Naive thymus-derived CD8-positive, alpha-beta T cell (primary cell): ENCODE measurements at places on chromosomes 6 and 20. TPM values are rescaled to one million over a fixed set of nuclear protein-coding genes. Genes with fewer than 3 reads are reported as not detected.

DNA sequence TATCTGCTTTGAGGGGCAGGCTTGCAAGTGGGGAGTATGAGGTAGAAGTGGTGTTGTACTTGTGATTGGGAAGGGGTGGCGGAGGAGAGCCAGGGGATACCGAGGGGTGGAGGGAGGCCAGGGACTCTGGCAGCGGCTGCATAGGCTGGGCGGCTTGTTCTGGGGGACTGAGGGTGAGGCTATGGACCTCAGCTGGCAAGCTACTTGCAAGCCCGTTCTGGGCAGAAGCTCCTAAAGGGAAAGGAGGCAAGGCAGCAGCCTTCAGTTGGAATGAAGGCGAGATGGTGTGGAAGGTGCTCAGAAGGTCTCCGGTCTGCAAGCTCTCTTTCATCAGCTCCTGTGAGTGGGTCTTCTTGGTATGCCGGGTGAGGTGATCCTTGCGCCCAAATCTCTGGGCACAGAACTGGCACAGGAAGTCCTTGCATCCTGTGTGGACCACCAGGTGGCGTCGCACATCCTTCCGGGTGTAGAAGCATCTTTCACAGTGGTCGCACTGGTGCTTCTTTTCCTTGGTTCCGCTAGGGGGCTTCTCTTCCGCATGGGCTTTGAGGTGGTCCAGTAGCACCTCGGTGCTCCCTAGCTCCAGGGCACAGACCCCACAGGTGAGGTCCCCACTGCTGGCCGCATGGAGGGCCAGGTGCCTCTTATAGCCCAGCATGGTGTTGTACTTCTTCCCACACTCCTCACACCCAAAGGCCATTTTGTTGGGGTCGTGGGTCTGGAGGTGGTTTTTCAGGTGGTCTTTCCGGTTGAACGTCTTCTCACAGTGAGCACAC is 66.0 kb downstream of the PLAGL1 start:
- H3K36me3 ChIP-seq = peaks cover under 1% of the 10 kb centered on the region
- H3K4me3 ChIP-seq = no peak overlapping the region
- H3K27me3 ChIP-seq = no peaks in the 10 kb centered on the region
- DNase-seq = peak; percentile 54
- H3K4me1 ChIP-seq = peaks cover 3% of the 10 kb centered on the region

- peaks cover 13% of the 10 kb centered on the region for H3K36me3 ChIP-seq
- no peak overlapping the region for H3K4me3 ChIP-seq
- no peaks in the 10 kb centered on the region for H3K27me3 ChIP-seq
- no peak for DNase-seq
- H3K27ac ChIP-seq = no peak overlapping the region
- H3K4me1 ChIP-seq = peaks cover 15% of the 10 kb centered on the region
Observed at GRCh38 chr6:170344631-170345576, 38.3 kb downstream of the FAM120B start.

DNA sequence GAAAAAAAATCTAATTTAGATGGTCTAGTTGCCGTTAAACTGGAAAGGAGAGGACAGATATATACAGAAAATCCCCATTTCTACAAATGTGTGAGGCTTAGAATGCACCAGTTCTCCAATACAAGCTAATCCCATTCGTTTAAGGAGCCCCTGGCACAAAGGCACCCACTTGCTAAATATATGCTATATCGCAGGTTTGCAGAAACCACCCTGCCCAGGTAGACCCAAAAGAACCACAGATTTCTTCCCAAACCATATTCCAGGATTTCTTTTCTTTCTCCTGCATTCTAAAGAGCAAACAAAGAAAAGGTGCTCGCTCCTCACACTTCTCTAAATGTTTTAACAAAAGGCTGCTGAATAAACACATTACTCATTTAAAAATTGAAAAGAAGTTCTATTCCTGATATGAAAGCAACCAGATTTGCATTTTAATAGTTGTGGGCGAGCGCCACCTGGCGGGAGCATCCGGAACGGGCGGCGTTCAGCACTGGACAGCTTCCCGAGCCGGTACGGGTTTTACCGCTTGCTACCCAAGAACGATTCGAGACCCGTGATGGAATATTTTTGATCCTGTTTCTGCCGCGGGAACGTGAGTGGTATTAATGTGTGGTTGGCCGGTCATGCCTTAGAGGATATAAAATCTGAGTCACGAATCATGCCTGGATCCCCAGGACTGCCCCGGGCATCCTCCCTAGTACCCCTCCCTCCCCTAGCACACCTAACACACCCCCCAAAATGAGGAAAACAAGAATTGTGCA is 2.1 kb downstream of the PTPRT start:
- H3K27ac ChIP-seq = no peak overlapping the region
- no peak overlapping the region for H3K4me3 ChIP-seq
- H3K36me3 ChIP-seq = no peaks in the 10 kb centered on the region
- peaks cover 29% of the 10 kb centered on the region for H3K27me3 ChIP-seq
- peak; percentile 35 for DNase-seq

DNA sequence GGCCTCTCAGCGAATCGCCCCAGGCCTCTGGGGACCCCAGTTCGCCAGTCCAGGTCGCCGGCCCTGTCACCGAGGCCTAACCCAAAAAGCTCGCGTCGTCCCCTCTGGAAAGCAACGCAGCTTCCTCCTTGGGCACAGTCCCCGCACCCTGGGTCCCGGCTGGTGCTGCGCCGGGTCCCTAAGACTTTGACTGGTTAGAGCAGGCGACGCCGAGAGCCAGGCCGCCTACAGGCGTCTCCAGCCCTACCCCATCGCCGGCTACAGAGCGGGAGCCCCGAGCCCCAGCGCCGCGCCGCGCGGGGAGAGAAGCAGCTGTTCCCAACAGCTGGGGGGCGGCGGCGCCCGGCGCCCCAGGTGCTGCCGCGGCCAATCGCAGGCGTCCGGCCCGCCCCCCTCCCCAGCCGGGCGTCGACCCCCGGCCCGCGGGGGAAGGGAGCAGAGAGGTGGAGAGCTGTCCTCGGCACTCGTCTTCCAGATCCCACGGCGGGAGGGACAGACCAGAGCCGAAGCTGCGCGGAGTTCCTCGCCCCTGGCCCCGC is 540 bp upstream of the RBM24 start:
- H3K36me3 ChIP-seq = no peaks in the 10 kb centered on the region
- H3K4me1 ChIP-seq = peaks cover 6% of the 10 kb centered on the region
- H3K4me3 ChIP-seq = peak overlapping the region; percentile 15

DNA sequence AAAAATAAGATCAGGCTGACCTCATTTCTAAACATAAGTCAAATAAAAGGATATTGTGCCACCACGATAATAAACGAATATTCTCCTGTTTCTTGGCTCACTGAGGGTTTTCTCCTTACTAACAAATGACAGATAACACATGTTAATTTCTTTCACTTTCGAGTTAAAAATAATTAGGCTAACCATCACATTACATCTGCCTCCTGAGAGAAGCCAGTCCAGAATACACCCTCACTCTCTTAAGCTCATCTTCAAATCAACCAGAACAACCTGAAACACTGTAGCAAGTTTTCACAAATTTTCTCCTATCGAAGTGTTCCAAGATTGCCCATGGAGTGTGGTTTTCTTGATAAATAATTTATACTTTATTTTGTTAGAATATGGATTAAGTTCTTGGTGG is 1285.6 kb upstream of the EYS start:
- no peaks in the 10 kb centered on the region for H3K4me1 ChIP-seq
- no peak overlapping the region for H3K4me3 ChIP-seq
- DNase-seq = no peak

DNA sequence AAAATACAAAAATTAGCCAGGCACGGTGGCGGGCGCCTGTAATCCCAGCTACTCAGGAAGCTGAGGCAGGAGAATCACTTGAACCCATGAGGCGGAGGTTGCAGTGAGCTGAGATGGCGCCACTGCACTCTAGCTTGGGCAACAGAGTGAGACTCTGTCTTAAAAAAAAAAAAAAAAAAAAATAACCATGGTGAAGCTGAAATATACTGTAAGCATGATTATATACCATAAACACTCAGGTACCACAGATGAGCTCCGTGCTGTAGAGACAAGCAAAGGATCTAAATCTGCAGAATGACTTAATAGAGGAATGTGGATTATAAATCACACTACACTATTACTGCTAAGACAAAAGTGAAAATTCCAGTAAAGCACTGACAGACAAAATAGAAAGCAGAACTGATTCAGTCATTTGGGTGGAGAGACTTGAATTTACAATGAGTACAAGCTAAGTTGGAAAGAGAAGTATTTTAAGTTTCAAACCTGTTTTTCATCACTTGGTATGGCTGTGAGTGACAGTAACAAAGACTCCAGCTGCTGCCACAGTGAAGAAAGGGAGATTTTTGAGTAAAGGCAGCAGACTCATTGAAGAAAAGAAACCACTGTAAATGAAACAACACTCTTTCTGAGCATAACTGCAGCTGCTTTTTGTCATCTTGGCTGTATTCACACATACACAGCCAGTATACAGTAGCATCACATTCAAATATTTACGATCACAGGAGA is 322.1 kb downstream of the RNGTT start:
- no peak for DNase-seq
- H3K36me3 ChIP-seq = no peaks in the 10 kb centered on the region
- peaks cover 9% of the 10 kb centered on the region for H3K4me1 ChIP-seq

GRCh38 chr6:155645325-155645724 is 189.7 kb upstream of the NOX3 start:
- H3K4me1 ChIP-seq = peaks cover 8% of the 10 kb centered on the region
- H3K27me3 ChIP-seq = no peaks in the 10 kb centered on the region
- no peak for DNase-seq

GRCh38 chr20:51943761-51944160 is 141.4 kb upstream of the SALL4 start:
- H3K4me1 ChIP-seq = no peaks in the 10 kb centered on the region
- H3K27ac ChIP-seq = no peak overlapping the region
- peaks cover 2% of the 10 kb centered on the region for H3K27me3 ChIP-seq
- no peak for DNase-seq

- no peaks in the 10 kb centered on the region for H3K4me1 ChIP-seq
- no peaks in the 10 kb centered on the region for H3K36me3 ChIP-seq
- H3K27ac ChIP-seq = no peak overlapping the region
- no peak overlapping the region for H3K4me3 ChIP-seq
- no peaks in the 10 kb centered on the region for H3K27me3 ChIP-seq
Observed at GRCh38 chr20:8361006-8361652, 229.1 kb downstream of the PLCB1 start.

GRCh38 chr6:144289006-144289405 is 3.9 kb downstream of the UTRN start:
- no peak overlapping the region for H3K4me3 ChIP-seq
- peaks cover 12% of the 10 kb centered on the region for H3K4me1 ChIP-seq
- H3K36me3 ChIP-seq = no peaks in the 10 kb centered on the region
- peaks cover 6% of the 10 kb centered on the region for H3K27me3 ChIP-seq
- DNase-seq = no peak

DNA sequence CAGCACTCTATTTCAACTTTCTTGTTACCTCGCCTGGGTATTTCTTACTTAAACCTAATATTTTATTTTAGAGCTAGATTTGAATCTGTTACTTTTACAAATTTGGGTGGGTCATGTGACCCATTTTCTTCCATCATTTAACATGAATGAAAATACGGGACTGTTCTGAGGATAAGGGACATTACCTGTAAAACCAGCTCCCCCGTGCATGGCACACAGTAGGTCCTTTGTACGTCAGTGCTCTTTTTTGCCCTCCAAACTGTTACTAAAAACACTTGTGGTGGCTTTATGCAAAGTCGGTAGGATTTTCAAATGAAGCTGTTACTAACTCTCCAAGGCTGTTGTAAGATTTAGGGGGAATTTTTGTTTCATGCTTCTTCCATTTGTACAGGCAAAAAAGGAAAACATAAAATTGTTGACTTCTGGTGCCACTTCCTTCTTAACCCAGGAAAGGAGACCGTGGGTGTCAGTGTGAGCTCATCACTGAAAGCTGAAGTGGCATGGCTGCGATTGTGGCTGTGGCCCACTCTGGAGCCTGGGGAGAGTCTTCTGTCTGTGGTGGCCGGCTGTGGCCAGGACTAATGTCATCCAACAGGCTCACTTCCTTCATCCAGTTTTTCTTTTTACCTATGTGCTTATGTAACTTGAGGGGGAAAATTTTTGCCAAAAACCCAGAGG is 40.2 kb upstream of the PXDC1 start:
- H3K4me3 ChIP-seq = no peak overlapping the region
- no peaks in the 10 kb centered on the region for H3K27me3 ChIP-seq
- DNase-seq = no peak
- no peaks in the 10 kb centered on the region for H3K4me1 ChIP-seq

GRCh38 chr6:107695061-107695720 is 128.9 kb downstream of the SCML4 start:
- H3K27me3 ChIP-seq = no peaks in the 10 kb centered on the region
- H3K4me3 ChIP-seq = no peak overlapping the region
- no peak overlapping the region for H3K27ac ChIP-seq
- H3K4me1 ChIP-seq = peaks cover 37% of the 10 kb centered on the region

DNA sequence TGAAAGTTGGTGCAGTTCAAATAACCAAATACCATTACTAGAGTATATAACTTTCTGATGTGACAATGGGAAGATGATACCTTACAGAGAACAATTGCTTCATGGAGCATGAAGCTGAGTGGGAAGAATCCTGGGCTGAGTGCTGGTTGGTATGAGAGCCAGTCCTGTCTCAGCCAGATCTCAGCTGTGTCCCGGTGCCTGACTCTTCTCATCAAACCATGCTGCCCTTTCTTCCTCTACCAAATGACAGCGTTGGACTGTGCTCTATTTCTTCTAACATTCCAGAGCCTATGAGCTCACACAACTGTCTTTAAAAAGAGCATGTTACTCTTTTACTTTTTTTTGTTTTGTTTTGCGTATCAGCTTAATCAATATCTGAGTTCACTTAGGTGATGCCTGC is 27.5 kb upstream of the PBOV1 start:
- no peak overlapping the region for H3K27ac ChIP-seq
- no peaks in the 10 kb centered on the region for H3K4me1 ChIP-seq
- H3K36me3 ChIP-seq = no peaks in the 10 kb centered on the region
- DNase-seq = no peak
- no peak overlapping the region for H3K4me3 ChIP-seq
- H3K27me3 ChIP-seq = peaks cover 3% of the 10 kb centered on the region

GRCh38 chr6:162688751-162689345 is 38.7 kb downstream of the PRKN start:
- no peak overlapping the region for H3K4me3 ChIP-seq

DNA sequence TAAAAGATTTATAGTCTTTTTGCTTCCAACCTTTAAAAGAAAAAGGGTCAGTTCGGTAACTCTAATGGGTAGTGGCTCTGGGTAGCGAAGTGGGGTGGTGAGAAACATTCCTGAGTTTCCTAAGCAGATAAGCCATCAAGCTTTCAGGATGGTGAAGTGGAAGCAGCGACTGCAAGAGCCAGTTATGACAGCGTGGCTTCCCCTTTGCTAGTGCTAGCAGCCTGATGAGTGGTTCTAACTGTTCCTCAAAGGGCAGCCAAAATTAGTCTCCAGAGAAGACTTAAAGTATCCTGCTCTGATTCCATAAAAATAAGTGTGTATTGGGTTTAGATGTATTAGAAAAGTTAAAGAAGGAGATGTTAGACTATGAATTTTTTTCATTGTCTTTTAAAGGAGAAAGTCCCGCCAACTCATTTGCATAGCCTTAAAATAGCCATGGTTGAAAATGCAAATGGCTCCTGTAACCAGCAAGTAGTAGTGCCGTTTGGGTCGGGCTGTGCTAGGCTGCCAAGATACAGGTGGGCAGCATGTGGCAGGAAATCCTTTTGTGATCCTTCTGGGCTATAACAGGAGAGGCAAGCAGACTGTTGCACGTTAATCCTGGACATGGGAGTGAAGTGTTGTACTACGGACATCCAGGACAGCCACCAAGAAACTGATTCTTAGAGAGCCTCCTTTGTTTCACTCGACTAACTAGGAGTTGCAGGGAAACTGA is 18.0 kb downstream of the ELOVL2 start:
- no peak for DNase-seq
- no peak overlapping the region for H3K4me3 ChIP-seq

Gene SLC22A3
- not detected for total RNA-seq

Gene BFSP1
- not detected for total RNA-seq

Gene MAP3K4
- 58.9 TPM for total RNA-seq

Gene SEMG1
- total RNA-seq = not detected

Gene MAFB
- 1.1 TPM for total RNA-seq

Gene MAP7
- 0.16 TPM for total RNA-seq
